ENCODE measurements at places on chromosomes 6 and 20. TPM values are rescaled to one million over a fixed set of nuclear protein-coding genes. Genes with fewer than 3 reads are reported as not detected.

NOL7 gene
- total RNA-seq: 81.8 TPM

PREX1 gene
- 10.9 TPM for total RNA-seq

- DNase-seq: no peak
Measured at GRCh38 chr6:131160254-131160758, 25.0 kb downstream of the AKAP7 start.

DNA sequence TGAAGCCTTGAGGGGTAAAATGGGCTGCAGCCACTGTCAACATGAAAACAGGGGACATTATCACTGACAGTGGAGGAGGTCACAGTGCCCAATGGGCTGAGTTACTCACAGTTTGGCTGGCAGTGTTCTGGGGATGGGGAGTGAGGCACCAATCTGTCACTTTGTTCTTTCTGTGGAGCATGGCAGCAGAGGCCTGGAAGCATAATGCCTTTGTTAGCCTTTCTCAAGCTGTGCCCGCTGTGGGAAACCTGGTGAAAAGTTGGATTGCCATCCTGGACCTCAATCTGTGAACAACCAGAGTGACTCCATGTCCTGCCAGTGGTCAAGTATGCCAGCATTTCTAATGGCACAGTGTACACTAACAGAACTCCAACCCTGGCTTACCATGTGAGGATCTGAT is 143.6 kb downstream of the OR2B2 start:
- DNase-seq: no peak

DNA sequence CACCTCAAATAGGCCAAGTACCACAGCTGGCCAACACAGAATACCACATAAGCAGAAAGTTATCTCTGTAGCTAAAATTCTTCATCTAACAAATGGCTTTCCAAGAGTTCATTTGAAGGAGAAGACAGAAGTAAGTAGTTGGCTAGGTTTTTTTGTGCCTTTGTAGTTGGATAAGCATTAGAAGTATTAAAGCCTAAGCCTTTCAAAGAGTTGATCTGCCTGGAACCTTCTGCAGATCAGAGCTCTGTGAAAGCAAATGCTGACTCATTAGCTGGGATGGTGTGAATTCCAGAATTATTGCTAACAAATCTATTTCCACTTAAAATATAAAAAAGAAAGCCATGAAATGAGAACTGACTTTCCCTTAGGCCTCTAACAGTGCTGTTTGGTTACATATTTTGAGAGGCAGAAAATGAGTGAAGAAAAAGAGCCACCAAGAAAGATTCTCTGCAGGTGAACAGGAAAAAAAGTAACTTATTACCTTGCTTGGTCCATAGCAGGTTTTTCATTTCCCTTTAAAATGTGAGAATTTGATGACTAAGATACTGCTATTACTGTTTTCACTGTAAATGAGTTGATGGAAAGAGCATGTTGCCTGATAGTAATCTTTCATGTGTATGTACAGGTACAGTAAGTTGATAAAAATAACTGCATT is 763.2 kb upstream of the FLRT3 start:
- no peak for DNase-seq

- no peak for DNase-seq
Measured at GRCh38 chr6:31143148-31143547, 4.3 kb upstream of the PSORS1C2 start.

- no peak for DNase-seq
Measured at GRCh38 chr6:131027326-131027725, 35.7 kb downstream of the EPB41L2 start.

DNA sequence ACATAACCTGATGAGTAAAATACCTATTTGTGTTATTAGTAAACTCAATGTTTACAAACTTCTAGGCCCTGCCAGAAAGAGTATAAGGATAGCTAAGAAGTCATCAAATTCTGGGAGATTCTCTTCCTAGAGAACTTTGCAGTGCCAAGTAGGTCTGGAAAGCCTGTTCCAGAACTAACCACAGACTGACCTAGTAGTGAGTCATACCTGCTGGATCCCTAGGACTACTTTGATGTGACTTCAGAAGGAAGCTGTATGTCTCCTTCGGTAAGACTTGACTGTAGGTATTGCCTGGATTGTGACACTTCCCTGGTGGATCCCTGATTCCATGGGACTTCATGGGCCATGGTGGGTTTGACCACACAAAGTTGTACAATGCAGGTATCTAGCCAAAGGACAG is 131.7 kb downstream of the DNAH8 start:
- DNase-seq: no peak

GRCh38 chr20:49543071-49543857 is 24.7 kb downstream of the PTGIS start:
- no peak for DNase-seq

GRCh38 chr6:10431423-10432164 is 16.7 kb upstream of the TFAP2A start:
- no peak for DNase-seq

GRCh38 chr6:158118886-158119285 is 49.2 kb downstream of the SERAC1 start:
- no peak for DNase-seq

DNA sequence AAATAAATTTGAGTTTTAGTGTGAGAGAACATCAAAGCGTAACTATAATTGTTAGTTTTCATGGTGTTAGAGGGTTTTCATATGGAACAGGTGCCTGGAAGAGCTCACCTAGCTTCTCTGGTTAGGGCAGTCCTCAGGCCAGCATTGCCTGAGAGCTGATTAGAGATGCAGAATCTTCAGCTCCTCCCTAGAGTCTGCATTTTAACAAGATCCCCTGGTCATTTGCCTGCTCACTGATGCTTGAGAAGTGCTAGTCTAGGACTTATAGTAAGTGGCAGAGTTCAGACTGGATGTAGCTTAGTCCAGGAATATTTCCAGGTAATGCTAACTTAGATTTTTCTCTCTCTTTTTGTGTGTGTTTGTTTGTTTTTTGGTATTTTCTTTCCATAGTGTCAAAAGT is 21.7 kb upstream of the SMIM26 start:
- no peak for DNase-seq

All from esophagus squamous epithelium (tissue), 5 donors.